Stimulated activated CD8-positive, alpha-beta memory T cell treated with anti-CD3 and anti-CD28 coated beads, Interleukin-7, amount 100 ng/mL, for 4 hours (primary cell): ENCODE measurements at places on chromosomes 12 and 14.

- no peak for DNase-seq
Observed at GRCh38 chr12:93683410-93683809, 6.2 kb downstream of the CRADD start.

DNA sequence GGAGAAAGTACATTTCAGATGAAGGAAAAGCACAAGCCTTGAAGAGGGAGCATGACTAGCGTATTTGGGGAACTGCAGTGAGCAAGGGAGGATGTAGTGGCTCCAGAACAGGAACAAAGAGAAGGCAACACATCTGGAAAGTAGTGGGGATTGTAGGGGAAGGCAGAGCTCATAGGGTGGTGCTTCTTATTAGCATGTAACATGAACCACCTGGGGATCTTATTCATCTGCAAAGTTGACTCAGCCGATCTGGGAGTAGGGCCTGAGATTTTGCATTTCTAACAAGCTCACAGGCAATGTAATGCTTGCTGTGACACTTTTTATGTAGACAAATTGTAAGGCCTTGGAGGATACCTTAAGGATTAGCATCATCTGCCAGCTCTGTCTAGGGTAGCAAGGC is 447.3 kb downstream of the NELL2 start:
- no peak for DNase-seq

- no peak for DNase-seq
Observed at GRCh38 chr12:40655451-40655850, 36.8 kb upstream of the CNTN1 start.

DNA sequence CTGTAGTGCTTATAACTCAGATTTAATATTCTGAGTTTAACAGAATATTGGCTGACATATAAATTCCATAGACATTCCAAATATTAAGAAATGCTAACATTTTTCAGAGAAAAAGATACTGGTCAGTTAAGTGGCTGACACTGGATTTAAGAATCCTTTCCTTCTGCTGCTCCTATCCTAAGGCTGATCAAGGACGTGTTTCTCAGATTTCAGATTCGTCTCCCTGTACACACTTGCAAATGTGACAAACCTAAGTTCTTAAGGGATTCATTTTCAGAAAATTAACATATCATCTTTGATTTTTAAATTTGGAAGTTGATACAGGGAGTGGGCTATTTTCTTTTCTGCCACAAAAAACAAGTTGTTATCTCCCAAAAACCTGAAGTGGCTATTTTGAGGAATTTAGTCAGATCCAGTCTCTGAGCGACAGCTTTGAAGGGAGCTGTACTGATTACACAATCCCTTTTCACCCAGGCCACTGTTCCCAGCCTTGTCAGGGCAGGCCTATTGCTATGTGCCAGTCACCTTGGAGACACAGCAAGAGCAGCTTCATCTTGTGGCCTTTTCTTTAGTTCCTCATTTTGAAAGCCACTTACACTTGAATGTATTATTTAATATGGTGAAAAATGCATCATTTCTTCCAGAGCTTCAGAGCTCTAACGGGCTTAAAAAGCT is 370.6 kb downstream of the KCNH5 start:
- DNase-seq: no peak

- DNase-seq: no peak
Observed at GRCh38 chr12:57620936-57621496, 9.8 kb downstream of the ARHGEF25 start.

DNA sequence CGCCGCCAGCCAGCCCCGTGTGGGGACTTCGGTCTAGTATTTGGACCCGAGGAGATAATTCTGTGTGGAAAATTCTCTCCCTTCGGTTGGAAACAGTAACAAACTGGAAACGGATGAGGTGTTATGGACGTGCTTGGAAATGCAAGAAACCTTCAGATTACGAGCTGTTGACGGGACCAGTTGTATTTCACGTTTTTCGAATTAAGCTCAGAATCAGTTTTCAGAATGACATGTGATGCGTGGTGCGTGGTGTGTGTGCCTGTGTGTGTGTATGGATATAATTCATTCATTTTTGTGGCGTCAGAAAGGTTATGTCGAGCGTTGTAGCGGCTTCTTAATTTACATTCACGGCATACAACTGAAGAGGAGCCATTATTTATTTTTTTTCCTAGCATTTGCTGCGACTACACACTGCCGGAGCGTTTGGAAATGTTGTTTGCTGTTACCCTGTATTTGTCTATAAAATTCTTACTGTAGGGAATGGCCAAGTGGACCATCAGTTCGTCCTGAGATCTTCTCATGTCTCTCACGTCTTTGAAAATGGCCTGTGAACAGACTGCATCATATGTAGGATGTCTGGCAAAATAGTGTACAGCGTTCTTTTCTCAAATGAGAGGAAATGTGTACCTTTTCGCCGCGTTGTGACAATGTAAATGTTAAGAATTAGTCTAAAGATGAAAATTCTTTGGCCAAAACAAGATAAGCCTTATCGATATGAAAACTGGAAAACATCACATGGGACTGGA is 1.3 kb downstream of the TRAF3 start:
- DNase-seq: no peak

DNA sequence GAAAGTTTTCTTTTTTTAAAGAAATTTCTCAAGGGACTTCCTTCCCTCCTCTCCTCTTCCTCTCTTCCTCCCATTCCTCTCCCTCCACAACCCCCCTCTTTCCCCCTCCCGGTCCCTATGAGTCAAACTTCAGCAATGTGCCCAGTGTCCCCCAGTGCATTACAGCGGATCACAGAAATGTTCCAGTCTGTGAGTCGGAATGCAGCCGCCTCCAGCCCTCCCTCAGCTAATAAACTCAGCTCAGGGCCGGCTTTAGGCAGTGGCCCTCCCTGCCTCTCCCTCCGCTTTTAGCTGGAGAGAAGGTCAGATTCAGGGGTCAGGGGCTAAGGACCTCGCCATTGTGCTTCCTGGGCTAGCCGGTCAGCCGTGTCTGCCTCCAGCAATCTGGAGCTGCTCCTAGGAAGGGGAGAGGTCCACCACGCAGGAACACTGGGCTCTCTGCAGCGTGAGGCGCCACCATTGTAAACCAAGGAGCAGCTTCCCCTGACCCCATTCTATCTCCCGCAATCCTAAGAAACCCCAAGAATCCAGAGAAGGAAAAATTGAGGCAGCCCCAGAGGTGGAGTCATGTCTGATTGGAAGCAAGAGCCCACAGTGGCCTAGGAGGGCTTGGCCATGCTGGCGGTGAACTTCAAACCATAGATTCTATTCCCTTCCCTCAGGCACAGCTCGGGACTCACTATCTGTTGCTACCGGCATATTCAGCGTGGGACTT is 1.1 kb upstream of the HDAC7 start:
- DNase-seq: no peak

DNA sequence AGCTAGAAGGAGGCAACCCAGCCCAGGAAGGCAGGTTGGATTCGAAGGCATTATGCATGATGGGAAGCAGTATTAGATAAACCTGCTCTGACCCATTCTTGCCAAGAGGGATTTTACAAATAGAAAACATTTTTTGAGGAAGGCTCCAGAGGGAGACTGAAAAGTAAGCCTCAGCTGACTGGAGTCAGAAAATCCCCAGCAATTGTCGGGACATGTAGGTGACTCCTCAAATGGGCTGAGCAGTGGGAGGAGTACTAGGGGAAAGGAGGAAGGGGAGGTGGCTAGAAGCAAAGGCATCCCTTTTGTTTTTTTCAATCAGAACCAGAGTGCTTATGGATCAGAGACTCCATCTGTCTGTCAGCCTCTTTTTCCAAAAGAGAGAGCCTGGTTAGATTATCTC is 138.1 kb upstream of the NTF3 start:
- no peak for DNase-seq

- no peak for DNase-seq
Observed at GRCh38 chr12:69688471-69689427, 10.4 kb downstream of the BEST3 start.

DNA sequence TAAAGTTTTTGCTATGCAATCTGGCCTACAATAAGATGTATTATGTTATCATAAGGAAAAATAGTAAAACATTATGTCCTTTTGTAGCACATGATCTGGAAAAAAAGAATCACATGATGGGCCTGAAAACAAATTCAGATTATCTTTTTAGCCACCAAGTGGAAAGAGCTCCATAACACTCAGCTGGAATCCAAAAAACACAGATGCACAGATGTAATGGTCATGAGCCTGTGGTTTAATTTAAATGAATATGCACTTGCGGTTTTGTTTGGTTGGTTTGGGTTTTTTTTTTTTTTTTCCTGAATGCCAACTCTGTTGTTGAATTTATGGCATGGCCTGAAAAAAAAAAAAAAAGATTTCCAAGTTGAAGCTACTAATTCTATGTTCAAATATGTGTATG is 4.1 kb downstream of the KCNC2 start:
- DNase-seq: no peak

- peak; percentile 27 for DNase-seq
Observed at GRCh38 chr14:22099942-22100763, 426.5 kb upstream of the OR4E1 start.

GRCh38 chr12:7093892-7094291 is 1.6 kb upstream of the C1R start:
- no peak for DNase-seq

GRCh38 chr14:24891987-24892496 is 157.9 kb downstream of the STXBP6 start:
- DNase-seq: no peak

DNA sequence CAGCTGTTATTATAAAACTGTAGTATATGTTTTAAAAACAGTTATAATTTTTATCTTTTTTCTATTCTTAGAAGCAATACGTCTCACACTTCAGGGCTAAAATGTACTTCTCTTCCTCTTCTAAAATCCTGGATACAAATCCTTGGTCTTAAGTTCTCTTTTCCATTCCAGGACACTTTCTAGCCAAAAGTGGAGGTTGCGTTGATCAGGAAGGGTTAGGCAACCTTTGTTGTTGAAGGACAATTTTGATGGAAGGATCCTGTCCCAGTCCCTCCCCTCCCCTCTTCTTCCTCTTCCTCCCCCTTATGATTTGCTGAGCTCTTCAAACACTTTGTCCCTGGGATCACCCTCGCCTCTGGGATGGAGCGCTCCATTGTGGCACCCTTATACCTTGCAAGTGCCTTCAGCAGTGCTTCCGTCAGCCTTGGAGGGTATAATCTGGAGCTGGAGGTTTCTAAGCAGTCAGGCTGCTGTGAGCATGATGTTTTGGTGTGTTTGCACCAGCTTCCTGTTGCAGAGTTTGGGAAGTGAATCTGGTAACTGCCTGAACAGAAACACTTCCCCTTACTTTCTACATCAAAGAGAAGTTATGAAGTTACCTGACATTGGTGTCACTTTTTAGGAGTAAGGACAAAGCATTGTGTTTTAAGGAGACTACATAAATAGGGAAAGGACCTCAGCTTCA is 87.4 kb upstream of the SLC38A2 start:
- no peak for DNase-seq

DNA sequence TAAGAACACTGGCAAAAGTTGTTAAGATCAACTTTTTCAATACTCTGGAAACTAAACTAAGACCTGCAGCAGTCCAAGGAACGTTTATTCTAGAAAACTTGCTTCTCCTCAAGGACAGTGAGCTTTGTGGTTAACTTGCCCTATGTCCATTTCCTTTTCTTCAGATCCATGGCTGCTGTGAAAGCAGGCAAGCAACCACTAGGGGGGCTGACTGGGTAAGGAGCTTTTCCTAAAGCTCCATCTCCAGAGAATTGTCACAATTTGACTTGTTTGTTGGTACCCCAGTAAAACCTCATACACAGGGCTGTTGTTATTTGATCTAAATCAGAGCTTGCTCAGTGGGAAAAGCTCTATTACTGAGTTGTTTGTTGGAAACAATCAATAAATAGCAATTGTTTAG is 10.1 kb upstream of the RPL10L start:
- no peak for DNase-seq

- DNase-seq: no peak
Observed at GRCh38 chr12:94172973-94173372, 24.6 kb downstream of the PLXNC1 start.

GRCh38 chr14:87113286-87113685 is 879.7 kb downstream of the GALC start:
- DNase-seq: no peak

GRCh38 chr14:39841088-39841487 is 408.9 kb upstream of the FBXO33 start:
- DNase-seq: no peak

DNA sequence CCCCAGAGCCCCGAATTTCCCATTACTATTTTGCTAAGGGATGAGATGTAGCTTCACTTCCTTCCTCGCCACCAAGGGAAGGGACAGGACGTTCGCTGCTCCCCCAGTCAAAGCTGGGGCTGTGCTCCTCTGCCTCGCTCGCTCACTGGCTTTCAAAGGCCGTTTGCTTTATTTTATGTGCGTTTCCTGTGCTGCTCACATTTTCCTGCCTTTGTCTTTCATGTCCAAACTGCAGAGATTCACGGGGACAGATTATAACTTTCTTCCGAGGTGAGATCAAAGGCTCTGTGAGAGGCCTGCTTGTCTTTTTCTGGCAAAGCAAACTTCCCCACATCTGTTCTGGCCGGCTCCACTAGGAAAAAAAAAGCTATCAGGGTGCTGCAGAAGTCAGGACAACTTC is 76.0 kb upstream of the FZD10 start:
- no peak for DNase-seq

GRCh38 chr12:53414756-53415417 is 8.8 kb upstream of the AMHR2 start:
- no peak for DNase-seq

- DNase-seq: no peak
Observed at GRCh38 chr12:26185532-26186320, 9.6 kb upstream of the SSPN start.

GRCh38 chr12:91786499-91787272 is 359.0 kb downstream of the BTG1 start:
- DNase-seq: no peak

GRCh38 chr14:103401223-103402214 is 16.3 kb downstream of the MARK3 start:
- DNase-seq: no peak

DNA sequence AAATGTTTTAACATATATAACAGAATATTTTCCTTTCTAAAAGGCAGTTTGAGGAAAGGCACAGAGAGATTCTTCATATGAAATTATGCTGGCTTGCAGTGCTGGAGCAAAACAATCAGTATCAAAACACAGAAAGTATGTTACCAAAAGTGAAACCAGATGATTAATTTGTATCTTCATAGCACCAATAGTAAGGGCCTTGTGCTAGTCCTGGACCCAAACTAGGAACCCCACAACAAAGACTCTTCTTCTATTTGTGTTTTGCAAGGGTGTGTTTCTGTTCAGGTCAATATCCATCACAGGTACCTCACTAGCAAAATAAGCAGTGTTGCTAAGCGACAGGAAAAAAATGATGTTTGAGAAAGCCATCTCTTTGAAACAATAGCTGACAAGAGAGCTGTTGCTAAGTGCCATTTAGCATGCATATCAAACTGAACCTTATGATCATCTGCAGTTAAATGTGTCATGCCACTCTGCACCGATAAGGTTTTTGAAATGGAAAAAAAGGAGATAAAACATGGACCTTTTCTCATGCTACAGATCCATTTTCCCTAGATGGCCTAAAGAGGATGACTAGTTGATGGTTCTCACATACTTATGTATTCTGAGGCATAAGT is 196.2 kb upstream of the ALG10 start:
- DNase-seq: no peak

- peak; percentile 21 for DNase-seq
Observed at GRCh38 chr14:106308839-106309389, 782.5 kb downstream of the TMEM121 start.
